ENCODE measurements at places on chromosomes 16 and 17. TPM values are rescaled to one million over a fixed set of nuclear protein-coding genes. Genes with fewer than 3 reads are reported as not detected.

- H3K4me1 ChIP-seq = no peaks in the 10 kb centered on the region
- H3K27ac ChIP-seq = no peak overlapping the region
Observed at GRCh38 chr17:46003907-46004748, 5.1 kb downstream of the STH start.

DNA sequence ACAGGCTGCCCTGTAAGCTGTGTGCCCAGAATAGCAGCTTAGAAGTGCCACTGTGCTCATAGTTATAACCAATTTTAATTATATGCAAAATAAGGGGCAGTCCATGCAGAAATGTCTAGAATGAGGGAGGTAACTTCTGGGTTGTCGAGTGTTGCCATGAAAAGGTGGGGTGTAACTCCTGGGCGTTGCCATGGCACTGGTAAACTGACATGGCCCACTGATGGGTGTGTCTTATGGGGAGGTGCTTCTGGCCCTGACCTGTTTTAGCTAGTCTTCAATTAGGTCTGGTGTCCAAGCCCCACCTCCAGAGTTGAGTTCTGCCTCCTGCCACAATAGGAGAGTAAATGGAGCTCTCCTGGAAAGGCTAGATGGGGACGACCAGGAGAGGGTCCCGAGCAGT, 120.6 kb downstream of the SALL1 start:
- no peak overlapping the region for H3K27ac ChIP-seq
- H3K27me3 ChIP-seq = no peaks in the 10 kb centered on the region
- DNase-seq = no peak
- no peak overlapping the region for H3K4me3 ChIP-seq
- no peaks in the 10 kb centered on the region for H3K36me3 ChIP-seq

Gene PRSS8
- polyA plus RNA-seq = 31.2 TPM

DNA sequence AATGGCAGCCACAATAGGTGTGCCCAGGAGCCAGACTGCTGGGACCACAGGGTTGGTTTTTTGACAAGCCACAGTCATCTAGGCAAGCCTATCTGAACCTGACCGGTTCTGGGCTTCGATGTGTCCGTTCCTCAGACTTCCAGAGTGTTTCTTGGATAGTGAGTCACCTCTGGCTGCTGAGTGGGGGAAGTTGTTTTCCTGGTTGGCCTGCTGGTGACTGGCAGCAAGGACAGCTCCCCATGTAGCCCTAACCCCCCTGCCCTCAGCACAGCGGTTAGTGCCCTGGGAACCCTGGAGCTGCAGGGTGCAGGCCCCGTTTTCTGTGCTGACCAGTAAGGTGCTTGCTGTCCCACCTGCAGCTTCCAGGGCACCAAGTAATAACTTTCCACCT, 65.5 kb downstream of the PLD6 start:
- peaks cover 26% of the 10 kb centered on the region for H3K4me1 ChIP-seq
- no peak overlapping the region for H3K4me3 ChIP-seq
- no peak for DNase-seq
- H3K27me3 ChIP-seq = no peaks in the 10 kb centered on the region
- no peak overlapping the region for H3K27ac ChIP-seq
- H3K36me3 ChIP-seq = peaks cover 44% of the 10 kb centered on the region

Gene UNC45B
- 0.04 TPM for polyA plus RNA-seq

Gene CIBAR2
- not detected for polyA plus RNA-seq

DNA sequence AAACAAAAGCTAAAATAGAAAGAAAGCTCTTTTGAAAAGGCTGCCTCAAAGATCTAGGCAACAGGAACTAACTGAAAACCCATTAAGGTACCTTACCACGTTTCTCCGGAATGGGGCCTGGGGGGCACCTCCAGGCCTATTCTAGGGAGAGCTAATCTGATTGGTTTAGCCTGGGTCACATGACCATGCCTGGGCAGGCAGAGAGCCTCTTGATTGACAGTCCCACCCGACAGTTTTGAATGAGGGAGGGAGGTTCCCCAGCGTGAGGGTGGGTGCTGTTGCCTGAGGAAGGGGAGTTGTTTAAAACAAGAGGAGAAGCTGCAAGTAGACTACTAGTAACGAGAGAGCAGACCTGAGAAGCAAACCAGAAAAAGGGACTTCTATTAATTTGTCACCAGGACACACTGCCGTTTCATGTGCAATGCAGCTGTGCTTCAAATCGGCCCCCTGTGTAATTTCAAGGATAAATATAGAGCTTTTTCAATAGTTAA, 143.4 kb upstream of the HS3ST2 start:
- no peak overlapping the region for H3K4me3 ChIP-seq
- no peaks in the 10 kb centered on the region for H3K36me3 ChIP-seq
- no peaks in the 10 kb centered on the region for H3K4me1 ChIP-seq
- DNase-seq = no peak
- H3K27me3 ChIP-seq = peaks cover 4% of the 10 kb centered on the region

GRCh38 chr17:55219934-55220333, 44.8 kb upstream of the HLF start:
- DNase-seq = no peak
- H3K27ac ChIP-seq = no peak overlapping the region
- H3K27me3 ChIP-seq = no peaks in the 10 kb centered on the region
- no peaks in the 10 kb centered on the region for H3K36me3 ChIP-seq

- H3K4me1 ChIP-seq = peaks cover 11% of the 10 kb centered on the region
- DNase-seq = no peak
- no peaks in the 10 kb centered on the region for H3K27me3 ChIP-seq
Observed at GRCh38 chr16:82016964-82017363, 5.7 kb upstream of the SDR42E1 start.

DNA sequence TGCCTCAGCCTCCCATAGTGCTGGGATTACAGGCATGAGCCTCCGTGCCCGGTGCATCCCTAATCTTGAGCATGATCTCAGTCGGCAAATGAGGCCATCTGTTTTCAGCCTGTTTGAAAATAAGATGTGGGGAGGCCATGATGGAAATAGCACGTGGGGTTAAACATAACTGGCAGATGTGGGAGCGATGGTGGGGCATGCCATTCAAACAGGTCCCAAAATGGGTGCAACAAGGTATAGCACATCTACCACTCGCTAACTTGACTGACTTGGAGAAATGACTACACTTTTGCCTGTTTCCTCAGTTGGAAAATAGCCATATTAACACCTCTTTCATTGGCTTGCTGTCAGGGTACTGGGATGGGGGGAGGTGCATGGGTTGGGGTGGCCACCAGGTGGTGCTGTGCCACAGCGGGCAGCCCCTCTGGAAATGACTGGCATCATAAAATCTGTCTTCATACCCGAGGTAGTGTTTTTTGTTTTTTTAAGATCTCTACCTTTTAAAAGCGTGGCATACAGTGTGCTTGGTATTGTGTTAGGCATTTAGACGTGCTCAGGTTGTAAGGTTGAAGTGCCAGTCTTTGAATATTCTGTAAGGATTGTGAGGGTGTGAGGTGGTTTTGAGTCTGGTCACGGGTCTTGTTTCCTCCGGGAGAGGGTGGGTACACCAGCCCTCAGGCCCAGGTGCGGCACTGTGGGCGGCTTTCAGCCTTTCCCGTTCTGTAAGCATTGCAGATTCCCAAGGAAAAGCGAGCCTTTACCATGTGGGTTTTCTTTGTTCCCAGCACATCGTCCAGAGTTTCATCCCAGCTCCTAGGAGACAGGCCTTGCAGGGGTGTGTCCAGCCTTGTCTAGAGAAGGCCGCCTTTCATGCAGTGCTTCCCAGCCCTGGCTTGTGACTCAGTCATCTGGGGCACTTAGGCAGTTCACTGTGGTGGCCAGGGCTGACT, 2.9 kb upstream of the TTYH2 start:
- H3K4me1 ChIP-seq = peaks cover 72% of the 10 kb centered on the region
- DNase-seq = no peak
- H3K27me3 ChIP-seq = peaks cover 15% of the 10 kb centered on the region
- peak overlapping the region; percentile 53 for H3K27ac ChIP-seq
- H3K36me3 ChIP-seq = peaks cover 48% of the 10 kb centered on the region

DNA sequence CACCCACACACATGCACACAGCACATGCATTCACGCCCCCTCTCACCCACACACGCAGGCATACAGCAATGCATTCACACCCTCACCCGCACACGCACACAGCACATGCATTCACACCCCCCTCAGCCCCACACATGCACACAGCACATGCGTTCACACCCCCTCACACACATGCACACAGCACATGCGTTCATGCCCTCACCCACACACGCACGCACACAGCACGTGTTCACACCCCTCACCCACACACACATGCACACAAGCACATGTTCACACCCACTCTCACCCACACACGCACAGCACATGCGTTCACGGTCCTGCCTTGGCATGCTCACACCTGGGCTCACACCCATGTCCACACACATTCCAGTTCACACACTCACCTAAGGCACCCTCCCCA, 64.2 kb downstream of the ENGASE start:
- H3K27ac ChIP-seq = no peak overlapping the region
- H3K4me3 ChIP-seq = no peak overlapping the region
- no peak for DNase-seq
- H3K36me3 ChIP-seq = no peaks in the 10 kb centered on the region

GRCh38 chr16:74896389-74897370, 88.2 kb downstream of the WDR59 start:
- H3K27me3 ChIP-seq = no peaks in the 10 kb centered on the region
- peaks cover 10% of the 10 kb centered on the region for H3K4me1 ChIP-seq
- peak; percentile 41 for DNase-seq
- peaks cover 5% of the 10 kb centered on the region for H3K36me3 ChIP-seq

Gene COA3
- 92.4 TPM for polyA plus RNA-seq

Gene RCVRN
- not detected for polyA plus RNA-seq

Gene ATAD5
- polyA plus RNA-seq = 0.50 TPM

Gene CLTC
- polyA plus RNA-seq = 168 TPM

DNA sequence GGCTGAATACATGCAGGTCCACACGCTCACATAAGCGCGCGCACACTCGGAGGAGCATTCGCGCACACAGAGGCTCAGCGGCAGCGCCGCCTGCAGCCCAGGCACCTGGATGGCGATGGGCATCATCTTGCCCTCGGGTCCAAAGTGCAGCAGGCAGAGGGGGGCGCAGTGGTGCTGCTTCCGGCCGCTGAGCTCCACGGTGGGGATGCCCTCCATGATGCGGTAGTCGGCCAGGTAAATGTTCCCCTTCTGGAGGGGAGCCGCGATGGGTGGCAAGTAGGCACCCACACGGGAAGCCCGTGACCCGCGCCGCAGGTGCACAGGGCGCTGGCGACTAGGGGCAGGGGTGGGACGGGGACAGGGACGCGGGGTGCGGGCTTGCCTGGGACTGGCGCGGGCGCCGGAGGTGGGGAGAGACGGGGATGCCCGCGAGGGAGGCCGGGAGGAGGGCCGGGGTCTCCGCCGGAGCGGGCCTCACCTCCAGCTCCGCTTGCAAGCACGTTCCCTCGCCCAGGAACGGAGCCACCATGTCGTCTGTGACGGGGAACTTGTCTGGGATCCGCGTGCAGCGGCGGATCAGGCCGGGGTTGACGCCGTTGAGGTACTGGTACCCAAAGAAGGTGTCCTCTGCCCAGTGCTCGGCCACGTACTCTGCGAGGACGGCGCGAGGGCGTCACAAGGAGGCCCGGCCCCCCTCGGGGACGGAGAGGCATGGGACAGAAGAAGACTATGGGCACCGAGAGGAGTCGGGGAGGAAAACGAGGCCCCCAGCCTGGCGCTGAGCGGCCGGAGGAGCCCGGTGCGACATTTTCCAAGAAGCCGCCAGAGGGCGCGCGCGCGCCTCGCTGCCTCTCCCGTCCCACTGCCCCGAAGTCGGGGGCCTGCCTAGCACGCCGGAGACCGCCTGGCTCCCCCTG, 8.0 kb downstream of the ALOX12B start:
- H3K4me3 ChIP-seq = peak overlapping the region; percentile 12
- no peak overlapping the region for H3K27ac ChIP-seq
- no peak for DNase-seq
- peaks cover 13% of the 10 kb centered on the region for H3K4me1 ChIP-seq

GRCh38 chr16:73000020-73000906, 47.7 kb downstream of the ZFHX3 start:
- peak overlapping the region; percentile 11 for H3K4me3 ChIP-seq
- no peaks in the 10 kb centered on the region for H3K27me3 ChIP-seq
- DNase-seq = no peak
- no peaks in the 10 kb centered on the region for H3K36me3 ChIP-seq

Gene SLC16A6
- polyA plus RNA-seq = 0.14 TPM

DNA sequence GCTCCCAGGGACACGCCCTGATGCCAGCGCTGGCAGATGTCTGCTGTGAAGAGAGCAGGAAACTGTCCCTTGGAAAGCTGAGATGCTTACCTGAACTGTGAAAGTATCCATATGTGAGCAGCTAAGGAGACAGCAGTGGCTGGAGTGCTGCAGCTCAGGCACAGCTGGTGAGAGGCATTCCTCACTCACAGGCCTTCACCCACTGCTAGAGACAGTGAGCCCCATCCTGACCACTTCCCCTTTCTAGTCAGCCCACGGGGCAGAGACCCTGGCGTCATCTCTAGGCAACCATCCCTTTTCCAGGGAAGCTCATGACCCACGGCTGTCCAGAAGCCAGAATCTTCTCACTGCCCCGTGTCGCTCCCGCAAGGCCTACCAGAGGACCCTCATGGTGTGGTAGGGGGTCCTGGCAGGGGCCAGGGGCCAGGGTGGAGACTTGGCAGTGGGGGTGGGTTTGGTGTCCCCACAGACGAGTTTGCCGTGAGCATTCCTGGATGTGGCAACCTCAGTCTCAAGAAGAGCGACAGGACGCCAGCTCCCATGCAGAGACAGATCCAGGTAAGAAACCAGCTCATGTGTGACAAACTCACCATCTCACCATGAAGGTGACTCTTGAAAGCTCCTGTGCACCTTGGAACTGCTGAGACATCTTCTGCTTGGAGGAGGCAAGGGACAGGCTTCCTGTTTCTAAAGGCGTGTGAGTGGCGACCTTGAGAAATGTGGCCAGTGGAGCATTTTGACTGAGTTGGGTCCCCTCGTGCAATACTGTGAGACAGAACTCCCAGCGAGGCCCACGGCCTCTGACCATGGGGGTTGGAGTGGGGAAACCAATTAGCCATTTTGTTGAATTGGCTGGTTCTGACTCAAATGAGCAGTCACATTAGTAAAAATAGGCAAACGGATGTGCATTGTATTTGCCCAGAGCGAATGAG, at the start of gene SCIMP:
Gene SCIMP, minus strand, starts transcription at position 216 of the 932 bp plus-strand sequence. Its CDS starts 105 bp downstream, at position 111.
- no peak within 1 kb of the TSS for H3K4me3 ChIP-seq
- H3K4me1 ChIP-seq = no peaks in the 10 kb centered on the region
- no peaks in the 10 kb centered on the region for H3K36me3 ChIP-seq
- H3K27me3 ChIP-seq = no peaks in the 10 kb centered on the region
- H3K27ac ChIP-seq = no peak within 1 kb of the TSS

GRCh38 chr17:80663781-80664206, 119.2 kb downstream of the RPTOR start:
- H3K27me3 ChIP-seq = no peaks in the 10 kb centered on the region
- peaks cover 3% of the 10 kb centered on the region for H3K36me3 ChIP-seq
- no peak for DNase-seq
- no peak overlapping the region for H3K4me3 ChIP-seq
- peaks cover 3% of the 10 kb centered on the region for H3K4me1 ChIP-seq

Gene KRTAP4-4
- polyA plus RNA-seq = not detected

- H3K36me3 ChIP-seq = no peaks in the 10 kb centered on the region
- H3K4me1 ChIP-seq = peaks cover 9% of the 10 kb centered on the region
- H3K4me3 ChIP-seq = no peak overlapping the region
- H3K27me3 ChIP-seq = peaks cover 10% of the 10 kb centered on the region
Observed at GRCh38 chr17:44389723-44390202, 314 bp upstream of the ITGA2B start.

- no peak overlapping the region for H3K27ac ChIP-seq
- peaks cover 3% of the 10 kb centered on the region for H3K27me3 ChIP-seq
- DNase-seq = no peak
- no peaks in the 10 kb centered on the region for H3K4me1 ChIP-seq
- no peaks in the 10 kb centered on the region for H3K36me3 ChIP-seq
- no peak overlapping the region for H3K4me3 ChIP-seq
Observed at GRCh38 chr16:15741207-15741871, 91.3 kb downstream of the NDE1 start.

Gene SYT17
- polyA plus RNA-seq = not detected

Measured in keratinocyte (primary cell).